ENCODE measurements at places on chromosomes 5 and 9.

- DNase-seq = no peak
These were observed 22.7 kb upstream of the ANKRD34B start for GRCh38 chr5:80592761-80593160.

DNA sequence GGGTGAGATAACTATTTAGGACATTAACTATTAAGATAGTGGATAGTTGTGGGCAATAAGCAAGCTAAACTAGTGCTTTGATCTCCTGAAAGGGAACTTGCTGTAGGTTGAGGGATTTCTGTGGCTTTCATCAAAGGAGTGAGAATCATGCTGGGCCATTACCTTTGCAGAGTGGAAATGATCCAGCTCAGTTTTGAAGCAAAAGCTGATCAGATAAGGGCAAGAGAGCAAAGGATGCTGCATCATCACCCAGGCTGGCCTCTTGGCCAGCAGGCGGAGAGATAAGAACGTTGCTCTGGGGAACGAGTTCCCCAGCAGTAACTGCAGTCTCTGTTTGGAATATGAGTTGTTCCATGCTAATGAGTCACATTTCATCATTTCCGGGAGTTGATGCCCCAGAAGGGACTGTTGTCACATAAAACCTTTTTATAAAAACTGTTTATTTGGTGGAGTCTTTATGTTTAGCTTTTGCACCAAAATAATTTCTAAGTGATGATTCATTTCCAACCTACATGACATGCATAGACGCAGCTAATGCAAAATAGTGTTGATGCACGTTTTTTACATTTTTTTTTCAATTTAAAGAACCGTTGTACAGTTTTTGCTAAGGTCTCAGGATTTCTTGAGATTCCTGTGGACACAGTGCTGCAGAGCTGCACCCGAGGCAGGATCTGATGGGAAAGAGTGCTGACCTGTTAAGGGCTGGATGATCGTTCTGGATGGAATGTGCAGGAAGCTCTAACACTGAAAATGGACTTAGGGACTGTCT, 99.3 kb downstream of the ACTBL2 start:
- DNase-seq = peak; percentile 15

DNA sequence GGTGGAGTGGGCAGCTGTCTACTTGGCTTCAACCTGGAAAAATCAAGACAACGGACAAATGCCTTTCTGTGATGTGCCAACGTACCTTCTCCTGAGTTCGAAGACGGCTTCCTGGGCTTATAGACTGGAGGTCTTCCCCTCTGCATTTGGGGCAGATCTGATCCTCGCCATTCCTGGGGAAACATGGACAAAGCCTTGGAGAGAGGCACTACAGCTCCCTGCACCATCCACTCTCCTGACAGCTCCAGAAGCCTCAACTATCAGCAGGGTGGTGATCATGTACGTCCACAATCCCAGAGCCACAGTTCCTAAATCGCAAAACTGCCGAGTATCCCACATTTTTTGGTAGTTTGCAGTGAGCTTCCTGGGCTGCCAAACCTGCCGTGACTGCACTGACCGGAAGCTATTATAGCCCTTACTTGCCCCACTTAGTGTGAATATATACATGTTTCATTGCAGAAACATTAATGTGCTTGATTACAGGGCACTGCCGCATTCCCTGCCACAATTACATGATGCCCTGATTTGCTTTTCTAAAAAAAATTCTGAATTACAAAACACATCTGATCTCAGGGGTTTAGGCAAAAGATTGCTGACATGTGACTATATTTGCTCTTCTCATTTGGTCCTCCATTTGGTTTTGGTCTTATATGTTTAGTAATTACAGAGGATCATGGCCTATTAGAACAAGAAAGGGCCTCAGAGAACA, 2.8 kb downstream of the TRAF1 start:
- DNase-seq = no peak

GRCh38 chr5:168332042-168332441, 40.6 kb downstream of the WWC1 start:
- no peak for DNase-seq

DNA sequence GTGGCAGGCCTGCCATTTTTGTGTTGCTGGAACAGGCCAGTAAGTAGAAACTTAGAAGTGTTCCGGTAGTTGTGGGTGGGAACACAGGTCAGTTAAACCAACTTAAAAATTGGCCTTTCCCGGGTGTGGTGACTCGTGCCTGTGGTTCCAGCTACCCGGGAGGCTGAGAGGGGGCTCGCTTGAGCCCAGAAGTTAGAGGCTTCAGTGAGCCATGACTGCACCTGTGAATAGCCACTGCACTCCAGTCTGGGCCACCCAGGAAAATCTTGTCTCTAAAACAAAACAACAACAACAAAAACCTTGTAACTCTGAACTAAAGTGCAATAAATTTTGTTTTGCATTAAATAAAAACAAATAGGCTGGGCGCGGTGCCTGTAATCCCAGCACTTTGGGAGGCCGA, 1.4 kb upstream of the NHP2 start:
- DNase-seq = no peak

- DNase-seq = no peak
These were observed 69.8 kb downstream of the CNTLN start for GRCh38 chr9:17204611-17205152.

GRCh38 chr5:125668884-125669283, 754.3 kb upstream of the GRAMD2B start:
- DNase-seq = no peak

DNA sequence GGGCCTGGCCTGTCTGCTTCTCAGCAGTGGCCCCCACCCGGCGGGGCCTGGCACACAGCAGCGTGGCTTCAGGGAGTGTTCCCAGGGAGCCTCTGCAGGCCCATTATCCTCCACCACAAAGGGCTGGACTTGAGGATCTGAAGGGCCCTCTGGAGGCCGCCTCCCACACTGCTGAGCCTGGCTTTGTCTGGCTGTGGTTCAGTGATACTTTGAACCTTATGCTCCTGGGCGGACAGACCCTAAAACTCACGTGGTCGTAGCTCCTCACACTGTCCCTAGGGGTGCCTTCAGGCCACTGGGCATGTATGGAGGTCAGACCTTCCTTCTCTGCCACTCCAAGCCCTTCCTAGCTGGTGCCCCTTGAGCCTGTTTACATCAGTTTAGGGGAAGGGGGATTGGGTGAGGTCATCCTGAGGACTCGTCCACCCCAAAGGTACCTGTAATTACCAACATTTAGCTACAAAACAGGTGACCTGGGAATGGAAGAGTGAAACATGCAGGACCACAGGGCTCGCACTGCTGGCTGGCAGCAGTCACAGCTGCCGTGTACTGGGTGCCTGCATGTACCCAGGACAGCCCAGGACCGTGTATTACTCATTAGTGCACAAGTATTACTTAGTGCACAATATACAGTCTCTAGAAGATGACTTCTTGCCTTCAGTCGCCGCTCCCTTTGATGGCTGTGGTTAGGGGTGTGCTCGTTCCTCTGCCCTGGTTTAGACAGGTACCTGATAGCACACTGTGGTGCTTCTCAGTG, 8.5 kb downstream of the GRHPR start:
- no peak for DNase-seq

- DNase-seq = no peak
These were observed 20.9 kb downstream of the KCTD16 start for GRCh38 chr5:144191531-144191930.
